ENCODE measurements at places on chromosomes 12 and 14.

DNA sequence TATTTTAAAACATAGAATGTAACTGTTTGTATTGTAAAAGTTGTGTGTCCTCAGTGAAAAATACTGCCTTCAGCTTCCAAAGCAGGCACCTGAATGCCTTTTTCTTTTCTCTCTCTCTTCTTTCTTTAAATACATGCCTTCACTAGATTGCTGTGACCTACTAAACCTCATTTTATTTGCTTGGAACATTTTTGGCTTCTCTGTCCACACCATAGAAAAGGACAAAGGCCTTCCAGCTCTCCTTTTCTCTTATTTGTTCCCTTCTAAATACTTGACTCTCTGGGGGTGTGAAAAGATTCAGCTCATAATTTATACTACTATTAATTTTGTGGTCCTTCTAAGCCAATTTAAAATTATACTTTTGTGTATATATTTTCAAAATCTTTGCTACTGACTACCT lies 38.4 kb downstream of the PPM1A start:
- DNase-seq, result no peak

DNA sequence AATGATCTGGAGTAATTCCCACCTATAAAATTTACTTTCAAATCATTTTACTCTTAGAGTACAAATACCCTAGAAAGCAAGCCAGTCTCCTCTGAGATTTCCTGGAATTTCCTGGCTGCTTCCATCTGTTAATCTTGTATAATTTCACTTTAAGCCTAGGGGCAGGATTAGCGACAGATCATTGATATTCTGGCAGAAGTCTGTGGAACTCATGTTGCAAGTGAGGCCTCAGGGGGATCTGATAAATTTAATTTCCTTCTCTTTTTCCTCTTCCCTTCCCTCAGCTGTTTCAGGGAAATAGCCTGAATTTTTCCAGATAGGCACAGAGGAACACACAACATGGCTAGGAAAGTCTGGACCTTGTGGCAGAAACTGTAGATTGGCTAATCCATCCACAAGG lies 5.9 kb upstream of the KRT6A start:
- DNase-seq, result no peak

DNA sequence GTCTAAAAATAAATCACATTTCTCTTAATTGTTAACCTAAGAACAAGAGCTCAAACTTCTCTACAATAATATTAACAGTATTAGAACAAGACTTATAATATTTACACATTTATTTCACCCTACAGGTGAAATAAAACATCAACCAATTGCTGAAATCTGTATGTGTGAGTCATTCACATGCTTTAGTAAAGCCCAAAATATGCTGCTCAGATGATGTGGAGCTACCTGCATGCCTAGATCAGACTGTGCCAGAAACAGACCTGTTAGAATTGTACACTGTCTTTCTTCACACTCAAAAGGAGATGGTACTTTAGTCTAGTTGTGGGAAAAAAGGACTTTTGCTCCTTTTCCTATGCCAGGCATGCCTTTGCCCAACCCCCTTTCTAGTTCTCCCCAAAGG lies 54.7 kb downstream of the RPS6KA5 start:
- DNase-seq, result no peak

DNA sequence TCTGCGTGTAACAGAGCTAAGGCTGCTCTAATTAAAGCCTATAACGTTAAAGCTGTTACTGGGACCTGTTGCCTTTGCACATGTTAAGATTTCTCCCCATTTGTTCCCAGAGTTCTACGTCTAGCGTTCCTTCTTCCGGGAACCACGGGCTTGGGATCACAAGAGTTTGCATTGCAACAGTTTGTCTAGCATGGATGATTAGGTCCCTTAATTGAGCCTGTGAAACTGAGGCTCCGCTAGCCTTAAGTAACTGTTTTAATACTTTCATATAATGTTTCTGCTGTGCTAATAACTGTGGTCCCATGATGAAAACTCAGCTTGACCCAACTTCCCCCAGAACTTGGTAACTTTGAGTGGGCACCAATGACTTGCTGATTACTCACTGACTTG lies 16.7 kb upstream of the LYZ start:
- no peak for DNase-seq

- no peak for DNase-seq
Observed at GRCh38 chr14:21350539-21350938, 33.3 kb downstream of the SUPT16H start.

- DNase-seq, result no peak
Observed at GRCh38 chr12:68040450-68041075, 51.3 kb downstream of the IFNG-AS1 start.

GRCh38 chr14:47422191-47422590 lies 253.2 kb downstream of the MDGA2 start:
- no peak for DNase-seq

- DNase-seq, result no peak
Observed at GRCh38 chr12:27667540-27667939, 28.7 kb upstream of the REP15 start.

DNA sequence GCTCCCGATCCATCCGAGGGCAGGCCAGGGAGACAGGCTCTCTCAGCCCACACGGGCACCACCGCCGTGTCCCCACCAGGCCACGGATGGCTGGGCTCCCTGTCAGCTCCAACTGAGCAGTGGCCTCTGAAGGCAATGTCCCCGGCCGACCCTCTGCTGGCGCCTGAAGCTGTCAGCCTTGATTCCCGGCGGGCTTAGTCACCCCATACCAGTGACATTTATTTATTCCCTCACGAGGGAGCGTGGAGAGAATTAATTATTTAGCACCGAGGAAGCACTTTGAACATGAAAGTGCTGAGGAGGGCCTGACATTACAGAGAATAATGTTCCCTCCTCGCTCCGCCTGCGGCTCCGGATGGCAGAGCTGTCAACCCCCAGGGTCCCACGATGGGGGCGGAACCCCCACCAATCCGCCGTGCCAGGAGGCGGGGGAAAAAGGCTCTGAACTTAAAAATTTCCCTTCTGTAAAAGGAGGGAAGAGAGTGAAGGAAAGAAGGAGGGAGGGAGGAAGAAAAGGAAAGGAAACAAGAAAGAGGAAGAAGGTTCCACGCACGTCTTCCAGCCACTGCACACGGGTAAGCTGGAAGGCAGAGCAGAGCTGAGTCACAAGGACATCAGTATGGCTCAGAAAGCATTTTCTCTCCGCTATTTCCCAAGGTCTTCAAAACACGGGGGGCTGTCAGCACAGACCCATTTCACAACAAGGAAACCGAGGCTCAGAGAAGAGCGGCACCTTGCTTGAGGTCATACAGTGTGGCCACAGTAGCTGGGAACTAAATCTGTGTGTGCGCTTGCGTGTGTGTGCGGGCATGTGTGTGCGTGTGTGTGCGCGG lies 108.7 kb upstream of the NCOR2 start:
- DNase-seq, result no peak

GRCh38 chr12:74922642-74923041 lies 287.0 kb downstream of the KCNC2 start:
- DNase-seq, result no peak

GRCh38 chr14:49820176-49820575 lies 32.4 kb downstream of the NEMF start:
- no peak for DNase-seq

DNA sequence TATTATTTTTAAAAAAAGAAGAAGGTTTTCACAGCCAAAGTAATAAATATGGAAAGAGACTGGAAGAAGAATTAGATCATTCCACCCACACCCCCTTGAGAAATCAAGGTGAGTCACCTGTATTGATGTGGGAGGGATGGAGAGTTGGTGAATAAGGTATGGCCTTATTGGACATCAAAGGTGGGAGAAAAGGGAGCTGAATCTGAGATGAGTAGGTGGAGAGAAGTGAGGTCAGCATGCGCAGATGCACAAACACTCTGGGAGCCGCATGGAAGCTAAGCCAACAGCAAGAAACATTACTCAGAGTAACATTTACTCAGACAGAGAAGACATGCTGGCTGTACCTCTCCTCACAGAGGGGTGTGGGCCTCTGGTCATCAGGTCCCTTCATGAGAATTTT lies 113.1 kb upstream of the FOXG1 start:
- DNase-seq, result no peak

DNA sequence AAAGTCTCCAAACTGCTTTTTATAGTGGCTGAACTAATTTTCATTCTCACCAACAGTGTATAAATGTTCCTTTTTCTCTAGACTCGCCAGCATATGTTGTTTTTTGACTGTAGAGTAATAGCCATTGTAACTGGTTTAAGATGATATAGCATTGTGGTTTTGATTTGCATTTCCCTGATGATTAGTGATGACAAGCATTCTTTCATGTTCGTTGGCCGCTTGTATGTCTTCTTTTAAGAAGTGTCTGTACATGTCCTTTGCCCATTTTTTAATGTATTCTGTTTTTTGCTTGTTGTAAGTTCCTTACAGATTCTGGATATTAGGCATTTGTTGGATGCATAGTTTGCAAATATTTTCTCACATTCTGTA lies 404.9 kb downstream of the FLRT2 start:
- DNase-seq, result no peak

GRCh38 chr12:118346895-118347294 lies 25.8 kb downstream of the TAOK3 start:
- DNase-seq, result no peak

- no peak for DNase-seq
Observed at GRCh38 chr12:46935271-46935847, 109.6 kb upstream of the SLC38A4 start.

DNA sequence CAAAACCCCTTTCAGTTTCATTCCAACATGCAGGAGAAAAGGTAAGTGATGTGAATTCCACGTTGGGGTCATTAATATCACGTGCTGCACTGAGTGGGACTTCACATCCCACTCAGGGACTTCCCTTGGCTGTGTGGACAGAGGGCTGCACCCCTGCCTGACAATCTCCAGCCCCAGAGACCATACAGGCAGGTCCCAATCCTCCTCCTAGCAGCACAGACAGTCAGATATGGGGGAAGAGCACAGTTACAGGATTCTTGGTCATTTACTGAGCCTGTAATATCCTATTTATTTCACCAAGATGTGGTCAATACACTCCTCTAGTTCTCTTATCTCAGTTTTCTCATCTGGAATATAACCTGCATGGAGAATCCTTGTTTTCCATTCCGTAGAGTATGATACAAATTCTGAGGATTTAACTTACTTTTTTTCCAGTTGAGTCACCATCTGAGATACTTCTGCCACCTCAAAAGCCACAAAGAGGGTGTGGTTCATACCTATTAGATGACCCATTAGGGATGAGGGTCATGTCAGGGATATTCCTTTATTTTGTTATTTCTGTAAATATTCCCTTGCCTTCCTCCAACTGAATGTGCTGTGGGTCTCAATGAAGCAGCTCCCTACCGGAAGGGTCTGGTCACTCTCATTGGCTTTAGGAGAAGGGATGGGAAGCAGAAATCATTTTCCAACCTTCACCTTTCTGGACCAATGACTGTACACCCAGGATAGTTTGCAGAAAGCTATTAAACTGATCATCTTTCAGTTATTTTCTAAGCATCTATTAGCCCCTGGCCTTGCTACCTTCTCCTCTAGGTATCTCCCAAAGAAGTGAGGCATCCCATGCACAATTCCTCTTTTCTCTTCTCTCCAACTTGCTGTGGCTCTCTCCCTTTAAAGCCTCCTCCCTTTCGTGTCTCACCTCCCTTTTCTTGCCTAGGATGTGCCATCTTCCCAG lies 43.0 kb upstream of the NTF3 start:
- DNase-seq, result no peak

GRCh38 chr12:19659501-19659900 lies 220.2 kb downstream of the AEBP2 start:
- no peak for DNase-seq

- no peak for DNase-seq
Observed at GRCh38 chr12:130628304-130628703, 87.8 kb downstream of the RIMBP2 start.

DNA sequence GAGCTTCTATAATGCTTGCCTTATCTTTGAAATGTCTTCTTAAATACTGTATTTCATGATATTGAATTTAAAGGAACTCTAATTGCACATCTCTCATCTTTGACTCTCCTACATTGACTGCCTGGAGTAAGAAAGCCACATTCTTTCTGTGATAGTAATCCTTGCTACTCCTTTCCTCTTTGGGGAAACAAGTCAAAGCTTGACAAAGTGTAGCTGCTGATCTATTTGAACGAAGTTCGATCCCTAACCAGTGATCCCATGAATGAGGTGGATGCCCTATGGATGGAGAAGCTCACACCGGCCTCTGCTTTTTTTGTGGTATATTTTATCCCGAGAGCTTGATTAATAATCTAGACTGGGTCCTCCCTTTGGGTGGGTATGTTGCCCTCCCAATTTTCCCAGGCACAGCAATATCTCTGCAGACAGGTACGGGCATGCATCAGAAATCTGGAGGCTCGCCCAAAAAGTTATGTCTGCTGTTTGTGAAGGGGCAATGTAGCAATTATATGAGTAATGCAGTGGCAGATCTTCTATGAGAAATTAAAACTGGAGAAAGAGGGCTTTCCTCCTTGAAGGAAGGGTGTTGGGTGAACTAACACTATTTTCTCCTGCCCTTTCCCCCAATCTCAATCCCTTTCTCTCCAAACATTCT lies 163.0 kb upstream of the FRMD6 start:
- DNase-seq, result no peak

- DNase-seq, result no peak
Observed at GRCh38 chr14:105351410-105351809, 36.9 kb downstream of the PACS2 start.

DNA sequence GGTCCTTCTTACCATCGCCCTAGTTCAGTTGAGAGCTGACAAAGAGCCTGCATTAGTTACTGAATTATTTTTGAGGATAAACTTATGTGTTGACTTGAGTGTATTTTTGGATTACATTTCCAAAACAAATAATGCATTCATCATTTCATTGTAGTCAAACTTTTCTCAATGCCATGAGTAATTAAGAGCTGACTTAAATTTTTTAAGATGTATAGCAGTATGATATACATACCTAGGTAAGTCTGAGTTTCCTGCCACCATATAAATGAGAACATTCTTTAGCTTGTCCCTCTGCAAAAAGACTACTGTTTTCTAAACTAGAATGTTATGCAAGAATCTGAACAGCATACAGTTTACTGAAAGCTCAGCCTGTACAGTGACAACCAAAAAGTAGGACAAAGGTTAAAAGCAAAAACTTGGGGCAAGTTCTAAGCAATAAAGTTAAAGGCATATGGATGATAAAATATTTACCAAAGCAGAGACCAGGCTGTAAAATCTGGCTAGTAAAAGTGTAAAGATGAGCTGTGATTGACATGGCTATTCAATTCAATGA lies 82.1 kb upstream of the FERMT2 start:
- DNase-seq, result no peak

DNA sequence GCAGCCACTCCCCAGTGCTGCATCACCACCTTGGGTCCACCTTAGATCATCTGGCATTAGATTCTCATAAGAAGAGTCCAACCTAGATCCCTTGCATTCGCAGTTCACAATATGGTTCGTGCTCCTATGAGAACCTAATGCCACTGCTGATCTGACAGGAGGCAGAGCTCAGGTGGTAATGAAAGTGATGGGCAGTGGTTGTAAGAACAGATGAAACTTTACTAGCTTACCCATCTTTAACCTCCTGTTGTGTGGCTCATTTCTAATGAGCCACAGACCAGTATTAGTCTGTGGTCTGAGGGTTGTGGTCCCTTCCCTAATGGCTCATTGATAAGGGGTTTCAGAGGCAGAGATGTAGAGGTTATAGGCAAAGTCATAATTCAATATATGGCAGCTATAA lies 615.9 kb upstream of the MIS18BP1 start:
- DNase-seq, result no peak

GRCh38 chr14:36070031-36070719 lies 106.3 kb downstream of the PTCSC3 start:
- no peak for DNase-seq

- no peak for DNase-seq
Observed at GRCh38 chr12:104855599-104855998, 102.5 kb downstream of the SLC41A2 start.

Data from vagina (tissue), 2 donors.